ENCODE measurements at places on chromosomes 11 and 22.

DNA sequence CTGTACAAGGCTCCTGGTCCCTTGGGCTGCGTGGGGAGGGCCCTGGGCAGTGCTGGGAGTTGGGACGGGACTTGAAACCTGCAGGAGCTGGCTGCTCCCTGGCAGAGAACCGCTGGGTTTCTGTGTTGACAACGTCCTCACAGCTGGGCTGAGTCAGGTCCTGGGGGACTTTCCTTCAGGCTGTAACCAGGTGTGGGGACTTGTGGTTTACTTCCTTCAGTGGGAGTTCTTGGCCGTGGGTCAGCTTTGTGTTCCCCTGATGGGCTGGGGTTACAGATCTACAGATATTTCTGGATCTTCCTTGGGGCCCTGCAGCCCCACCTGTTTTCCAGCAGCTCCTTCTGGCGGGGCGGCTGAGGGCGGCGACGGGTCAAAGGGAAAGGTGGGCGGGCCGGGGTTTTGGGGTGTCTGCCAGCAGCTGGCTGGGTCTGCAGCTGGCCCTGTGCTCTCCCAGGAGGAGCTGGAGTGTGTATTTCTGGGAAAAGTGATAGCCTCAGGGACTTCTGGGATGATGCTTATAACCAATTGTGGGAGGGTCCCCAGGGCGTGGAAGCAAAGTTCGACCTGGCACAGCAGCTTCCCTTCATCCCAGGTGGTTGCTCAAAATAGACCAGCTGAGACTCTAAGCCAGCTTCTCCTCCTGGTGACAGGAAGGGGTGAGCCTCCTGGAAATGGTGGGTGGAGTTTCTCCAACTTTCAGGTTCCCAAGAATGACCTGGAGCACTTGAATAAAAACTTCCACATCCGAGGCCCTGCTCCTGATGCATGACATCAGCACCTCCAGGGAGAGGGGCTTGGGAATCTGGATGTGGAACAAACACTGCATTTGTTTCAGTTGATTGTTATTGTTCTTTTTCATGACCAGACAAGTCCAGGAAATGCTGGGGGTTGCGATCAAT is 19.1 kb downstream of the ST14 start:
- DNase-seq: no peak

DNA sequence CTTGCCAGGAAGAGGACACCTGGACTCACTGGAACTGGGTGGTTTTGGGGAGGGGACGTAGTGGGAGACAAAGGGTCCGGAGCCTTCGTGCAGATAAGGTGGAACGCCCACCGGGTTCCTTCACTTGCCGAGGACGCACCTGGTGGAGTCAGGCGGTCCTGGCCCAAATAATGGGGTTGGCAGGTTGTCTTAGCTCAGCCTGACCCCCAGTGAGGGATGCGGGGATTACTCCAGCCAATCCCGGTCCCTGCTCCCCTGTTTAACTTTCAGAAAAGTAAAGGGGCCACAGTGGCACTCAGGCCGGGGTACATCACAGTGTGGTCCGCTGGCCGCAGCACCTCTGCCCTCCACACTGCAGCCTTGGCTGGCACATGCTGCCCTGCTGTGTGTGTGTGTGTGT is 18.0 kb downstream of the A4GALT start:
- DNase-seq: no peak

GRCh38 chr11:74004759-74005615 is 3.9 kb downstream of the UCP3 start:
- peak; percentile 71 for DNase-seq

DNA sequence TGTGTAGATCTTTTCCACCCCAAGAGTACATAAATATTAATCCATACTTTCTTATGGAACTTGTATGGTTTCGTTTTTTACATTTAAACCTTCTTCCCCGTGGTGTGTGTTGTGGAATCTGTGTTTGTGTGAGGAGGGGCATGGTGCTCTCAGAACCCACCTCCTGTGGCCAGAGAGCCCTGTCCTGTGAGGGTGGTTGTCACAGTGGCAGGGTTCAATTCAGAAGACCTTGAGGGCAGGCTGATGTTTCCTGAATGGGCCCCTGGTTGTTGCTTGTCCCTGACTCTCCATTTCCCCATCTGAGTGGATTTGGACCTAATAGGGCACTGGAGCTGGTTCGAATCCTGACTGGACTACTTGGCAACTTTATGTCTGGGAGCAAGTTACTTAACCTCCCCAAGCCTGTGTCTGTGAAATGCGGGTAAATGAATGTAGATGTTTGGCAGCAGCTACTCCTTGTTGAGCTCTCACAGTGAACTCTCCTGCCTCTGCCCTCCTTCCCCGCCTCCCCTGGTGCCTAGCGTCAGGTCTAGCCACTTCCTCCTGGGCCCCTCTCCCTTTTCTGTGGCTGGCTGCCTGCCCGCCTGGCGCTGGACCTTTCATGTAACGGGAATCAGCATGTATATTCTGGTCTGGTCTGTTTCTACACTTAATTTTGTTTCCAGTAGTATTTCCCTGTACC is 7.3 kb downstream of the NEAT1 start:
- DNase-seq: no peak

DNA sequence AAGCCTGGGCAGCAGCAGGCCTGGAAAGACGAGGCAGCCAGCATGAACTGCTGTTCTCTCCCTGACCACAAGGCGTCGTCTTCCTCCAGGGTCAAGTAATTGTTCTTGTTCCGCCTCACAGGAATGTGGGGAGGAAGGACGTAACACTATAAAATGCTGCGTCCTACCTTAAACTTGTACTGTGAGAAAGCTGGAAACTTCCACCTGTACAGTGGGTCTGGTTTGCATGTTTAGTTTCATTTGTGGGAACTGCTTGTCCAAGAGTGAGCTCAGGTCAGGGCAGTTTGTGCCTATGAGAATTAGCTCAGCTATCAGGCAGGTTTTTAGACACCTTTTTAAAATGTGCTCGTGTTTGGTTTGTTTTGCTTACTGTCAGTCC is 55.2 kb downstream of the PANX1 start:
- no peak for DNase-seq

DNA sequence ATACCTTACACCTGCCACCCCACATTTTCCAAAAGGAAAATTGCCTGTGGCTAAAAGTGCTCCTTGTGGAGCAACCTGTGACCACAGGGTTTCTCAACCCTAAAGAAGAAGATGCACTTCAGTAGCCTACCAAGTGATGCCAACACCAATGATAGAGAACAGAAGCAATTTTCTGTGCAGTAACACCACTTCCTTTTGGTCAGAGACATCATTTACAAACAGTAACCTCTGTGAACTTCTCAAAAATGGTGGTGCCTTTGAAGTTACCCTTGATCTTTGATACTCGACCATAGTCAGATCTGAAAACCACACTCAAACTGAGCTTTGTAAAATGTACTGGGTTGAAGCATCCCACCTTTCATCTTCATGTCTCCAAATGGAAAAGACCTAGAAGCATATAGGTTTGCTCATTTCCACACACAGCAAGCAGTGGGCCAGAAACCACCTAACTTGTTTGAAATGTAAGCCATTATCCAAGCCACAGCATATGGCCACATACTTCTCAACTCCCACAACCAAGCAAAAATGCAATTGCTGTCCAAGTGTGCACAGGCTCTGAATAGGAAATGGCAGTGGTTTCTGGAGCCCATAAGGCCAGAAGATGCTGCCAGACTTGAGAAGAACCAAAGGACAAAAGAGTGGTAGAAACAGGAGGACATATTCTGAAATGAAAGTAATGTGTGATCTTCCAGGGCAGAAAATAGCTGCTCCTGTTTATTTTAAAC is 24.3 kb downstream of the MPPED2 start:
- no peak for DNase-seq

DNA sequence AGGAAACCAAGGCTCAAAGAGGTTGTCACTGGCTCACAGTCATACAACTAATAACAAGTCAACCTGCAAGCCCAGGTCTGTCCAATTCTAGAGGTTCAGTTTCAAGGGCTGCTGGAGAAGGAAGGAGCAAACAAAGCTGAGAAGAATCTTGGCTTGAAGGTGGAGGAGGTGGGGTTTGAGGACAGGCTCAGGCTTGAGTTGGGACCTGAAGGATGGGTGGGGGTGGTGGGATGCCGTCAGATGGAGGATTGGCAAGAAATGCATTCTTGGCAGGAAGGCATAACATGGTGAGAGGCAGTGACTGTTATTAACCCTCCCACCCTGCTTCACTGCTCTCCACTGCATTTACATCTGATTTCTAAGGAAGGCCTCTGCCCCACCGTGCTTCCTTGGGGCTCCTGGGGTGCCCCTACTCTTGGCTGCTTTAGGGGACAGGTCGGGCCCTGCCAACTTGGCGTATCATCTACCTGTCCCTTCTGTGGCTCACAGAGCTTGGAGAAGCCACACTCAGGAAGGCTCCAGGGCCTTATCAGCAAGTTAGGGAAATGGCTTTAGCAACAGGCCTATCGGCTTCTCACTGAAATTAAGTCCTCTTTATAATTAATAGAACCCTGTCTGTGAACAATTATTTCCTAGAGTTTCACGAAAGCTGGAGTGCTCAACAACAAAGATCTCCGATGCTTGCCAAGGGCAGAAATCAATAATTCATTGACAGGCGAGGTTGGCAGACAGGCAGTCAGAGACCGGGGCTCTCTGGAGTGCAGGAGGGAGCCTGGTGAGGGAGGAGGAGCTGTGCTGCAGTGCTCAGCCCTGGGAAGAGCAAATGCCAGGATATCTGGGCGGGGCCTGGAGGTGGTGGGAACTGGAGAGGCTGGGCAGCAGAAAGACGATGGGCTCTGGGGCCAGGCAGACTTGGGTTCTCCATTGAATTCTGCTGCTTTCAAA is 84.9 kb upstream of the NARS2 start:
- no peak for DNase-seq

GRCh38 chr11:47002390-47002789 is 65.8 kb downstream of the CSTPP1 start:
- no peak for DNase-seq
